ENCODE measurements at places on chromosomes 5 and 9.

DNA sequence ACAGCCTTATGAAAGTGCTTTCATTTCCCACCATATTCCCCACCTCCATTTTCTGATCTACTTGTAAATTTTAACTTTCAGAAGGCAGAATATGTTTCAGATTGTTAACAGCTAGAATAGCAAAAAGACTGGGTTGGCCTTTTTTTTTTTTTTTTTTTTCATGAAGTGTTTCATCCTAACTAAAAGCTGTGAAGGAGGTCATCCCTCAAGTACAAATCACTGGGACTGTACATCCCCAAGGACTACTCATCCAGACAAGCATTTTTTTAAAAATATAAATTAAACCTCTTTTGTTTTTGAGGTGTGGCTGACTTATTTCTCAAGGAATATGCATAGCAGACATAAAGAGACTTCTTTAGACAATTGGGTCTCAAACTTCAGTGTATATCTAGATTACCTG lies 542.1 kb upstream of the TUSC1 start:
- DNase-seq: no peak

DNA sequence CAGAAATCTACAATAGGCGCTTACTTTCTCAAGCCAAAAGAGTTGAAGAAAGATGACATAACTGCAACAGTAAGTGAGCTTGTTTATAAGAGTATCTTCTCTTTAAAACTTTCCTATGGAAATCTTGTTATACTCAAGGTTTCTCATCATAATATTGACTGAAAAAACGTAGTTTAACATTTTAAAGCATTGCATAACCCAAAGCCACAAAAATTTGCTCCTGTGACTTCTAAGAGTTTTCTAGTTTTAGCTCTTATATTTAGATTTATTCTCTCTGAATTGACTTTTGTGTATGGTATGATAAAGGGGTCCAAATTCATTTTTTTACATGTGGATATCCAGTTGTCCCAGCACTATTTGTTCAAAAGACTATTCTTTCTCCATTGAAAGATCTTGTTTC lies 15.2 kb downstream of the WDR36 start:
- no peak for DNase-seq

DNA sequence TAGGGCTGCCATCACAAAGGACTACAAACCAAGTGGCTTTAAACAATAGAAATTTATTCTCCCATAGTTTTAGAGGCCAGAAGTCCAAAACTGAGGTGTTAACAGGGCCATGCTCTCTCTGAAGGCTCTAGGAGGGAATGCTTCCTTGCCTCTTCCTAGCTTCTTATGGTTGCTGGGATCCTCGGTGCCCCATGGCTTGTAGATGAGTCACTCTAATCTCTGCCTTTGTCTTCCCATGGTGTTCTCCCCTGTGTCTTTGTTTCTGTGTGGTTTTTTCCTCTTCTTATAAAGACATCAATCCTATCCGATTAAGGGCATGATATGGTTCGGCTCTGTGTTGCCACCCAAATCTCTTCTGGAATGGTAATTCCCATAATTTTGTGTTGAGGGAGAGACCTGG lies 178.8 kb upstream of the NREP start:
- no peak for DNase-seq

- DNase-seq: no peak
Measured at GRCh38 chr9:71612889-71613288, 155.4 kb downstream of the CEMIP2 start.

- peak; percentile 44 for DNase-seq
Measured at GRCh38 chr5:134543820-134544614, 18.5 kb downstream of the JADE2 start.

DNA sequence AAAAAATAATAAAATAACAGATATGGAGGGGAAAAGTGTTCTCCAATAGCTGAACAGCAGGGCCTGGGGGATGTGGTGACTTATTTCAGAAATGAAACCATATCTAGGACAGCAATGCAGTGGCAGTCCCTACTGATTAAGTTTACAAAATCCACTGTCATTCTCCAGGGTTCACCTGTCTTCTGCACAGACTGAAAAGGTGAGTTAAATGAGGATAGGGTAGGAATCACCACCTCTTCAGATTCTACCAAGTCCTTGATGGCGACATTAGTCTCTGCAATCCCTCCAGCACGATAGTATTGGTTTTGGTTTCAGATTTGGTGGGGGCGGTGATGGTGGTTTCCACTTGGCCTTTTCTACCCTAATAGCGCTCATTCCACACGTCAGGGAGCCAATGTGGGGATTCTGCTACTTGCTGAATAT lies 32.3 kb upstream of the NPM1 start:
- peak; percentile 47 for DNase-seq

DNA sequence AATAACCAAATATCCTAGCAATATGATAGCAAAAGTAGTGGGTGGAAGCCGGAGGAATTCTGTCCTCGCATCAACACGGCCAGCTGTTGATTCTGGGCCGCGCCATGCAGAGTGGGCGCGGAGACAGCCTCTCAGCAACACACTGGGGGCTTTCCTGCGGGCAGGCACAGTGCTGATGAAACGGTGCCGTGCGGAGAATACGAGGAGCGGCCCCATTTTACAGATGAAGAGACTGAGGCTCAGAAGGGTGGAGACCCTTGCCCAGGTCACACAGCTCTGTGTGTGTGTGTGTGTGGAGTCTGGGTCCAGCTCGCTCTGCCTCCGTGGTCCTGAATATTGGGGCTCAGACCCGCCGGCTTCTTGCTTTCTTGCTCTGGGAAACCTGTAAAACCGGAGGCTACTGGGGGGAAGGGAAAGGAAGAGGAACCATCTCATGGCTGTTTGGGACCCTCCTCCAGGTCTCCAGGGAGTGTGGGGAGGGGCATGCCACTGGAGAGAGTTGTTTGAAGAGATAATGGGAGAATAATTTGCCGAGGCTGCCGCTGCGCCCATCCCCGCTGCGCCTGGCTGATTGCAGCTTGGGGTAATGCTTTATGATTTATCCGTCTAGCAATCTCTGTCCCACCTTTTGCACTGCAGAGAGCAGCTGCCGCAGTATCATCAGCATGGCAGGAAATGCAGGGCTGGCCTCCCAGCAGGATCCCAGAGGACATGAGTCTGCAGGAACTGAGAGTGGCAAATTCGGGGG lies 36.6 kb downstream of the NCS1 start:
- DNase-seq: no peak

DNA sequence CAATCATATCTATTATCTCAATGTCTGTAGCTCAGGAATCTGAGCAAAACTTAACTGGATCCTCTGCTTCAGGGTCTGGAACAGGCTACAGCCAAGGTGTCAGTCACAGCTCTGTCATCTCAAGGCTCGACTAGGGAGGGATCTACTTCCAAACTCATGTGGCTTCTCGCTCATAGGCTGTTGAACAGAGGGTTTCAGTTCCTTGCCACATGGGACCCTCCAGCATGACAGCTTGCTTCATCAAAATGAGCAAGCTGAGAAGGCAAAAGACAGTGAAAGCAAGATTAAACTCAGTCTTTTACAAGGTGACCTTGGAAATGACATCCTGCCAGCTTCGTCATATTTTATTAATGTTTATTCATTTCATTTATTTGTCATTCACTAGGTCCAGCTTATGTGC lies 111.7 kb downstream of the GADD45G start:
- DNase-seq: no peak

GRCh38 chr5:154734370-154735248 lies 20.6 kb upstream of the LARP1 start:
- DNase-seq: no peak

- no peak for DNase-seq
Measured at GRCh38 chr9:1236061-1236460, 185.9 kb downstream of the DMRT2 start.

- no peak for DNase-seq
Measured at GRCh38 chr5:159102311-159102934, 2.7 kb upstream of the EBF1 start.

GRCh38 chr9:130451509-130452388 lies 7.0 kb downstream of the ASS1 start:
- peak; percentile 12 for DNase-seq

- DNase-seq: no peak
Measured at GRCh38 chr5:176736301-176736930, 73.9 kb upstream of the UNC5A start.

- no peak for DNase-seq
Measured at GRCh38 chr5:134530301-134531077, 5.0 kb downstream of the JADE2 start.

GRCh38 chr9:91546574-91546973 lies 122.9 kb upstream of the NFIL3 start:
- DNase-seq: no peak

DNA sequence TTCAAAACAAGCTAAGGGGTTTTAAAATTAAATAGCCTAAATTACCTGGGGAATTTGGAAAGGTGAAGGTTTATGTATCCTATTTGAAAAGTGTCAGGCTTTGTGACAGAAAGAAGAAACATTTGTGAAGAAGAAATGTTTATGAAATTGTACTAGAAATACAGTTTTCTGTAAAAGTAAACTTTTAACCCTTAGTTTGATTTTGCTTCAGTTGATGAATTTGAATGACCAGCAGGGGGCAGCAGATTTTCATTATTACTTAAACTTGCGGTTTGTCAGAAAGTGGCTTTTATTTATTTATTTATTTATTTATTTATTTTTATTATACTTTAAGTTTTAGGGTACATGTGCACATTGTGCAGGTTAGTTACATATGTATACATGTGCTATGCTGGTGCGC lies 58.1 kb downstream of the NNT start:
- DNase-seq: peak; percentile 27

DNA sequence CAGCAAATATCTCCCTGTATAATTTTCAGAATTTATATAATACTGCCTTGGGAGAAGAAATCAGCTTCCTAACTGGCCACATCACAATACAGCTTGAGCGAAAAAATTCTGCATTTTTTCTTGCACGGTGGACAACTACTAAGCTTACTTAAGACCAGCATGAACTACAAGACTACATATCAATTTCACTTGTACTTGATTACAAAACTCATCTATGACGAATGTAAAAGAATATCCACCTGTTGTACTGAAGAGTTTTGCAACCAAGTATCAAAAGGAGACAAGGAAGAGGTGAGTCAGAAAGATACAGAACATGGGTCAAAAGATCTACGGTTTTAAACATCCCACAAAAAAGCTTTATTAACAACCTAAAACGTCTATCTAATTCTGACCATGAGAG lies 279.4 kb downstream of the BNC2 start:
- no peak for DNase-seq

GRCh38 chr9:114504341-114505186 lies 709 bp downstream of the WHRN start:
- DNase-seq: no peak

- no peak for DNase-seq
Measured at GRCh38 chr5:128681764-128682592, 143.9 kb upstream of the FBN2 start.

GRCh38 chr5:7586480-7586879 lies 190.5 kb downstream of the ADCY2 start:
- no peak for DNase-seq

- DNase-seq: no peak
Measured at GRCh38 chr5:178304016-178304415, 71.4 kb upstream of the PHYKPL start.

- peak; percentile 12 for DNase-seq
Measured at GRCh38 chr9:132409828-132410528, at the start of gene CFAP77. Gene CFAP77, plus strand, starts transcription at chr9:132410211. Its CDS starts 61 bp downstream, at chr9:132410272.

DNA sequence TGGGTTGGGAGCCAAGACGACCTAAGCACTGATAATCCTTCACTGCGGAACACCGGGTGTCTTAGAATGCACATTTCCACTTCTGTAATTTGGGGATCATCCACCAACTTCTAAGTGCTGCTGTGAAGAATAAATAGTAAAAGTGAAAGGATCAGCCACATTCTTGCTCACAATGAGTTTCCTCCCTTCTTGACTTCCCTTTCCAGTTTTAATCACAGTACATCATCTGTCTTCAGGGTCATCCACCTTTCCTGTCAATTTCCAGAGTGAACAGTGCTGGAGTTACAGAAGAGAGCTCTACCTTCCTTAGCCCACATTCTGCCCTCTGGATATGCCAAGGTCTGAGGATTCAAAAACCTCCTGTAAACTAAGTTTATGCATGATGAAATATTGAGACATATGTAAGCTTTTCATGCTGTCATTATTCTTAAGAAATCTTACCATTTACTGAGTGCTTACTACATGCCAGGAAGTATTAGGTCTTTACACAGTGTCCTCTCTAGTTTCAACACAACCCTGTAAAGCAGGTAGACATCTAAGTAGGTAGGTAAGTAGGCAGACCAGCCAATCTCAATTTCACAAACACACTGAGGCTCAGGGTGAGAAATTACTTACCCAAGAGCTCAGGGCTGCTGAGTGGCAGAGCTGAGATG lies 105.2 kb downstream of the CDK5RAP2 start:
- peak; percentile 5 for DNase-seq

GRCh38 chr9:13163287-13163686 lies 116.2 kb downstream of the MPDZ start:
- no peak for DNase-seq

DNA sequence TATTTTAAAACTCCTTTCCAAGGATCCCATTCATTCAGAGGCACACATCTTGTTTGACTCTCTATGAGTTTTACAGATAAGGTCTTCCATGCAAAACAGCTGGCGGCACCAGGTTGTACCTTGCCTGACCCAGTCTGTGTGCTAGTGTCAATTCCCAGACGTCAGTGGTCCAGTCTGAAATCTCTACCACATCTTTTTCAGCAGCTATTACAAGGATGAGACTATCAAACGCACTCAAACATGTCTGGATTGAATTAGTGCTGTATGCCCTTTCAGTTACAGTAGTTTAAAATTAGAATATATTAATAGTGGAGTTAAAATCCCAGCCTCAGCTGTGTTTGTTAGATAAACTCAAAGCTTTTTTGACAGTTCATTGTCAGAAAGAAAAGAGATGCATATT lies 11.7 kb downstream of the CDC14B start:
- no peak for DNase-seq

- no peak for DNase-seq
Measured at GRCh38 chr5:128328446-128328845, 209.6 kb downstream of the FBN2 start.

- DNase-seq: no peak
Measured at GRCh38 chr9:130213911-130214761, 41.9 kb downstream of the NCS1 start.

GRCh38 chr5:87132696-87133095 lies 135.0 kb upstream of the RASA1 start:
- no peak for DNase-seq

DNA sequence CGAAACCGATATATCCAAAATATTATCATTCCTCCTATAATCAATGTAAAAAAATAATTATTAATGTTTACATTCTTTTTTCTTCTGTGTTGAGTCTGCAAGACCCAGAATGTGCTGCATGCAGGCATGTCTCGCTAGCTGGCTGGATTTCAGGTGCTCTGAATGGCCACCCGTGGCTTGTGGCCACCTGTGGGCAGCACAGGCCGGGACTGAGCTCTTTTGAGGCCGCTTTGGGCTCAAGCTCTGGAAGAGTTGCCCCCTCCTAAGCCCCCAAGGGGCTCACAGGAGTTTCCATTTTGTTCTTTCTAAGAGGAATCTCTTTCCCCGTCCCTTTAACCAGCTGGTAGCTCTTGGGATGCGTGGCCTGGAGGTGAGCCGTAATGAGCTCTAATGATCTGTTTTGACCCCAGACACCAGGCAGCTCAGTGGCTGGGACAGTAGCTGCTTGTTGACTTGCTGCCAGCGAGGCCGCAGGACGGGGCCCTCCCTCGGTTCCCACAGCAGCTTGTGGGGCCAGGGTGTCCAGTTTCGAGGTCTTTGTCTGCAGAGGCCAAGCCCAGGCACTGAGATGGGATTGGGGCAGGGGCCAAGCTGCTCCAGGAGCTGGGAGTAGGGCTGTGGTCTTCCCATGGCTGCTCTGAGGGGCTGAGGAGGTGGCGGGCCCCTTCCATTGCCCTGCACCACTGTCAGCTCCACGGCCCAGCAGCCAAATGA lies 20.8 kb downstream of the ASS1 start:
- no peak for DNase-seq

Data from activated CD4-positive, alpha-beta T cell treated with anti-CD3 and anti-CD28 coated beads, Interleukin-2, amount 50 U/mL, for 16 hours (primary cell).